ENCODE measurements at places on chromosomes 13 and 19.

- DNase-seq, result no peak
These were observed 27.0 kb upstream of the TPT1 start for GRCh38 chr13:45368005-45368404.

DNA sequence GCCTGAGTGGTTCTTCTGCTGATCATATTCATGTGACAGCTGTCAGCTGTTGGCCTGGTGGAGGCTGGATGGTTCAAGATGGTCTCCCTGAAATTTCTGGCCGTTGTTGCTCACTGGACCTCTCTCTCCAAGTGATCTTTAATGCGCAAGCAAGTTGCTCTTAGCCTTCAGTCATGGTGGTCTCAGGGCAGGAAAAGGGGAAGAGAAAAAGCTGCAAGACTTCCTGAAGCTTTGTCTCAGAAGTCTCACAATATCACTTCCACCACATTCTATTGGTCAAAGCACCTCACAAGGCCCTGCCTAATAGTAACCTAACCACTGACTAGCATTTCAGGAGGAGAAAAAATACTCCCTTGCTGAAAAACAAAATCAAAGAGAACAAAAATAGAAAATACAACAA, 1.6 kb upstream of the ZNF567 start:
- no peak for DNase-seq

DNA sequence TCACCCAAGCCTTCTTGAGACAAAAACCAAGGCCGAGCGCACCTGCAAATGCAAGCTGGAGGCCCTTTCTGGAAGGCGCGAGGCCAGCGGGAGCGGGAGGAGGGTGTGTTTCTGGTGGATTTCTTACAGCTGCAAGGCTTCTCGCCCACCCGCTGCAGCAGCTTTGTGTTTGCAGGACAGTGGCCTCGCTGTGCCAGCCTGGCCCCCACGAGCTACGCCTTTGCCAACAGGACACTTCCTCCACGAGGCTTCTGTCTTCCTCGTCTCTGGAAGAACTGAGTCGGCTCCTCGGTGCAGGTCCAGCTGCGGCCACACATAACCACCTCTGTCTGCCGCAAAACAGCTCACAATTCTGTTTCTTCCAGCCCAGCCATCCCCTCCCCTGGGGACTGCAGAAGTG, 10.1 kb downstream of the ATCAY start:
- no peak for DNase-seq

DNA sequence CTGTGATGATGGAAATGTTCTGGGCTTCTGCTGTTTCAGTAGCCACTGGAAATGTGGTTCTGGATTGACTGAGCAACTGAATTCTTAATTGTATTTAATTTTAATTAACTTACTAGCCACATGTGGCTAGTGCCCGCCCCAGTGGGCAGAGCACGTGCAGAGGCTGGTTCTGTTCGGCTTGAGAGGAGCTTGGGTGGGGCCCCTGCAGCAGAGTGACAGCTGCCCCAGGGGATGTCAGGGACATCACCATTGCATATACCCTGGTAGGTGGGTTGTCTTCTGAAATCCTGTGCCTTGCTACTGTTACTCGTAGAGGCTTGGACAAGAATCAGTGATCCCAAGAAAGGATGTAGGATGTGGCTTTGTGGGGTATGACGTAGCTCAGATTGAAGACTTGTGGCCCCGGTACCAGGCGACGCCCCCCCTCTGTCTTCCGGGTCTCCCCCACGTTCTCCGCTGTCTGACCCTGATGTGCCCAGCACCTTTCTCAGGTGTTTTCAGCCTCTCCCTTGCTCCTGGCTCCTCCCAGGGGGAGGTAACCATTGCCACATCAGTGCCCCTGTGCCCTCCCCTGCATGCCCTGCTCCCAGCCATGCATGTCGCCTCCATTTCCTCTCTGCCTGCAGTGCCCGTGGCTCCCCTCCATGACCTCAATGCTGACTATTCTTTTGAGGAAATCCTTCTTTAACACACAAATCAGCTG, 102.6 kb upstream of the RNF113B start:
- peak; percentile 50 for DNase-seq

- no peak for DNase-seq
These were observed 4.7 kb downstream of the PRR36 start for GRCh38 chr19:7869453-7869909.

DNA sequence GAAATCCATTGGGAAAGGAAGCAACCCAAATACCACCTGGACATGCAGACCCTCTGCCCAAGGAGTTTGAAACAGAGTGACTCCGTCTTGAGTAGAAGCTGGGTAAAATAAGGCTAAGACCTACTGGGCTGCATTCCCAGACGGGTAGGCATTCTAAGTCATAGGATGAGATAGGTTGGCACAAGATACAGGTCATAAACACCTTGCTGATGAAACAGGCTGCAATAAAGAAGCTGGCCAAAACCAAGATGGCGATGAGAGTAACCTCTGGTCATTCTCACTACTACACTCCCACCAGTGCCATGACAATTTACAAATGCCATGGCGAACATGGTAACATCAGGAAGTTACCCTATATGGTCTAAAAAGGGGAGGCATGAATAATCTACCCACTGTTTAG, 40.2 kb downstream of the RFXAP start:
- DNase-seq, result no peak

- no peak for DNase-seq
These were observed 206.8 kb upstream of the SOX1 start for GRCh38 chr13:111860231-111860552.

DNA sequence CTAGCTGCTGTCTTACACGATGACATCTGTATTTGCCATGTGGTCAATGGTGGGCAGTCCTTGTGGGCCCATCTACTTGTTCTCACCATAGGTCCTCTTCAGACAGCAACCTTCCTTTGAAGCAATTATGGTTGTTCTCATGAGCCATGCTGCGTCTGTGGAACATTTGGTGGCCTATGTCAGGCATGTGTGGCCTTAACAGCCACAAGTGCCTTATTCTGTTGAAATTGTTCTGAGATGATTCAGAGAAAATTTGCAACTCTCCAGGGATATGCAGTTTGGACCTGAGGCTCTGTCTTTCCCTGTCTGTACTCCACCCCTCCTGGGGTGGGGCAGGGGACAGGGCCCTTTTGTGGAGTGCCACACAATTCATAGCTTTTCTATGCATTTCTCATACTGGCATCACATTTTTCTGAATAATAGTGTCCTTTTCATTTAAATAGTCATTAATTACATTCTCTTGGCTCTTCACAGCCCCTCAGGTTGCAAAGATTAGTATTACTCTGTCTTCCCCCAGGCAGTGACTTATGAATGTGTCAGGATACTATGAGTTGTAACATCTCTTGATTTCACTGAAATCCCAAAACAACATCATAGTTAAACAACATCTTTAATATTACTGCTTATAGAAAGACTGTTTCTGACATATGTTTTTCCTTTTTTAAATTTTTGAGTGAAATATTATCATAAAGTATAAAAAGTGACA, 102.1 kb downstream of the ITGBL1 start:
- no peak for DNase-seq

DNA sequence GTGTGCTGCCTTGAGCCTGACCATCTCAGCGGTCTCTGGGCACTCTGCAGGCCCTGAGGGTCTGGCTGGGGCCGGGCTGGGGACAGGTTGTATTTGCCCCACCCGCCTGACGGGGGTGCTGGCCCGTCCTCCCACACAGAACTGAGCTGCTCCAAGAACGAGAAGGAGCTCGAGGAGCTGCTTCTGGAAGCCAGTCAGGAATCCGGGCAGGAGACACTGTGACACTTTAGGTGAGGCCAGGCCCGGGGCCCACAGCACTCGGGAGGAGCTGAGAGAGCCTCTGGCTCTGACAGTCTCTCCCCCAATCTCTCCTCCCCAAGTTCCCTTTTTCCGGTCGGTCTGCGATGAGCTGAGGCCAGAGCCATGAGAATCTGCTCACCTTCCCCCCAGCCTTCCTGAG, 14.5 kb downstream of the NKPD1 start:
- no peak for DNase-seq

DNA sequence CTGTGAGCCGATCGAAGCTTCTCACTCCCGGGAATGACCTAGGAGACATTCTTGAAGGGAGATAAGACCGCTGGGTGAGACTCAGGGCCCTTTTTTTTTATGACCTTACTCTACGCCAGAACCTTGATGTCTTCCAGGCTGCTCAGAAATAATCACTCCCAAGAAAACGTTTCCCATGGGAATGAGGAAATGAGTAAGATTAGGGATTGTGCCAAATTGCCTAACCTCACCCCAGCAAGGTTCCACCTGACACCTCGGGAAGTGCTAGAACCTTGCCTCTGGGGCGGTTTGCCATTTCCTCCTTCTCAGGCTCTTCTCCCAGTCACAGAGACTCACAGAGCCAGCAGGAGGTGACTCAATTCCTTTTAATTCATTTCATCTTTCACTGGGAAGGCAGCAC, 2.3 kb downstream of the SLC46A3 start:
- DNase-seq, result peak; percentile 3

DNA sequence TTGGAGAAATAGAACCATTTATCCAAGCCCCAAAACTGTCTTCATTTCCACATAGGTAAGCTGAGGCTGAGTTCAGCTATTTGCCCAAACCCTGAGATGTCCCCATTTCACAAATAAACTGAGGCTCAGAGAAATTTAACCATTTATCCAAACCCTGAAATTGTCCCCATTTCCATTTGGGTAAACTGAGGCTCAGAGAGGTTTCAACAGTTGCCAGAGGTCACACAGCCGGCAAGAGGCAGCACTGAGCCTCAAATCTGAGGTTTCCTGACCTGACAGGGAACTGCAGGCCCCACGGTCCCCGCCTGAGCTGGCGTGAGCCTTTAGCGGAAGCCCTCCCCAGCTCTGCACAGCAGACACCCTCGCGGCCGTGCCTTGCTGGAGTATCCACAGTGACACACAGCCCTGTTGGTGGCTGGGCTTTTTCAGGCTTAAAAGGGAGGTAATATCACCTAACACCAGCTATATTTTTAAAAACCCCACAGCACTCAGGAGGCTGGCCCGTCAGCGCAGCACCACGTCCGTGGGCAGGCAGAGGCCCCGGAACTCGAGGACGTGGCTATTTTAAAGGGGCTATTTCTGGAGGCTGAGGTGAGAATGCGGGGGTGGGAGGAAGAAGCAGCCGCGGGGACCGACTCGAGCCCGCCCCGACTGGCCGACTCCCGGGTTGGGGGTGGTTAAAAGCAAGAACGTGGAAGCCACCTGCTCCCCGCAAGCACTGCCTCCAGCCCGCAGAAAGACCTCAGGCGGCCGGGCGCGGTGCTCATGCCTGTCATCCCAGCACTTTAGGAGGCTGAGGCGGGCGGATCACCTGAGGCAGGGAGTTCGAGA, 18.5 kb downstream of the PTPRS start:
- DNase-seq, result no peak

Data from NCI-H2029 (cell line).